ENCODE measurements at places on chromosomes 7 and 10.
A peak's percentile ranks its signal among the peaks of the same experiment; 100 is the strongest.

DNA sequence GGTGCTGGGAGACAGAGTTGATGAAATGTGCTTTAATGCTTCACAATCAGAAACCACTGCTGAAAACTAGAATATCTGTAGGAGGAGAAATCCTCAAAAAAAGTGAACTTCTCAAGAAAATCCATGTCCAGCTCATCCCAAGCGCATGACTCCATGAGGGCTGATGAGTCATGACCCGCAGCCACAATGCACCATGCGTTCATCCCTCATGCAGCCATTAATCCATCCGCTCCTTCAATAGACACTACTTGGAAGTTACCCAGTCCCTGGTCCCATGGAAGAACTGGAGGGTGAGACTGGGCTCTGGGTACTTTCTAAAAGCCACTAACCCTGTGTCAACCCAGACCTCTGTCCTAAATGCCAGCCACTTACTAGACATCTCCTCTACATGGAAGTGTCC lies 24.4 kb downstream of the TMEM273 start:
- peak; percentile 20 for DNase-seq

- DNase-seq: no peak
These were observed 63.6 kb downstream of the TMEM130 start for GRCh38 chr7:98805956-98806838.

- DNase-seq: no peak
These were observed 22.6 kb downstream of the CCDC3 start for GRCh38 chr10:12978891-12979290.

DNA sequence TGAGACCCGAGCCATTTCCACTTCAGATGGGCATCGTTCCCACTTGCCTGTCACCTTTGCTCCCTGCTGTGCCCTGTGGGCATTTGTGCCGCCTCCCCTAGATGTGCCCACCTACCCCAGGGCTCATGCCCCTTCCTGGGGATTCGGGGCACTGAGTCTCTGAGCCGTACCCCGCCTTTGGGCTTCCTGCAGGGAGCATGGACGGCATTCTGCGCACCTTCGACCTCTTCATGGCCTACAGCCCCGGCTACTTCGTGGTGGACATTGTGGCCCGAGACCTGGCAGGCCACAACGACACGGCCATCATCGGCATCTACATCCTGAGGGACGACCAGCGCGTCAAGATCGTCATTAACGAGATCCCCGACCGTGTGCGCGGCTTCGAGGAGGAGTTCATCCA lies 36.3 kb upstream of the VSIR start:
- DNase-seq: no peak

GRCh38 chr7:19916046-19916445 lies 142.6 kb upstream of the TMEM196 start:
- no peak for DNase-seq

DNA sequence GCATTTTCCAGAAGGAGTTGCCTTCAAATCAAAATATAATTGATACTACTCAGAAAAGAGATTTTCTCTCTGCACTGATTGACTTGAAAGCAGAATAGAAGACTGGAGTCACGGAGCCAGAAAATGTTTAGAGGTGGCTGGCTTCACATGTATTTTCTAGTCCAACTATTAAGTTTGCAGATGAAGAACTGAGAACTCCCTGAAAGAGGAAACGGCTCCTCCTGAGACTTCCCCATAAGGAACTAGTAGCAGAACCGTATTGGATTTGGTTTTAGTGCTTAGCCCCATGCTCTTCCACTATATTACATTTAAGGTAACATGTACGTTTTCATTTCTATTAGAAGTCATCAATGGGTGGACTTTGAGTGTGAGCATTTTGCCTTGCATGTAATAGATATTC lies 946.3 kb downstream of the CNTNAP2 start:
- DNase-seq: no peak

GRCh38 chr7:50644586-50644985 lies 79.4 kb upstream of the DDC start:
- no peak for DNase-seq

GRCh38 chr7:2004841-2005725 lies 227.7 kb downstream of the MAD1L1 start:
- no peak for DNase-seq

DNA sequence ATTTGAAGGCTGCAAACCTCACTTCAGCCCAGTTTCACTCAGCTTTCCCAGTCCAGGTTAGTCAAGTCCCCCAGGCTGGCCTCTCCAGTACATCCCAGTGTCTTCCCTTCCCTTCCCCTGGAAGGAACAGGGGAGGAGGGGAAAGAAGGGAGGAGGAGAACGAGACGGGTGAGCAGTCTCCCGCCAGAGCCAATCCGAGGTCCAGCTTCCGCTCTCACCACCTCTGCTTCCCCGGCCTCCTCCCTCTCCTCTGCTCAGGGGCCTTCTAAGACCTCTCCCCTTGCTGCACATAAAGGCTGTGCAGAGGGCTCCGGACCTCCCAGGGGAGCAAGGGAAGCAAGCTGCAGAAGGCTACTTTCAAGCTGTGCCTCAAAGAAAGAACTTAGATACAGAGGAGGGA lies 4.1 kb downstream of the ATG9B start:
- no peak for DNase-seq

GRCh38 chr7:148045521-148045920 lies 545.0 kb upstream of the C7orf33 start:
- DNase-seq: no peak

DNA sequence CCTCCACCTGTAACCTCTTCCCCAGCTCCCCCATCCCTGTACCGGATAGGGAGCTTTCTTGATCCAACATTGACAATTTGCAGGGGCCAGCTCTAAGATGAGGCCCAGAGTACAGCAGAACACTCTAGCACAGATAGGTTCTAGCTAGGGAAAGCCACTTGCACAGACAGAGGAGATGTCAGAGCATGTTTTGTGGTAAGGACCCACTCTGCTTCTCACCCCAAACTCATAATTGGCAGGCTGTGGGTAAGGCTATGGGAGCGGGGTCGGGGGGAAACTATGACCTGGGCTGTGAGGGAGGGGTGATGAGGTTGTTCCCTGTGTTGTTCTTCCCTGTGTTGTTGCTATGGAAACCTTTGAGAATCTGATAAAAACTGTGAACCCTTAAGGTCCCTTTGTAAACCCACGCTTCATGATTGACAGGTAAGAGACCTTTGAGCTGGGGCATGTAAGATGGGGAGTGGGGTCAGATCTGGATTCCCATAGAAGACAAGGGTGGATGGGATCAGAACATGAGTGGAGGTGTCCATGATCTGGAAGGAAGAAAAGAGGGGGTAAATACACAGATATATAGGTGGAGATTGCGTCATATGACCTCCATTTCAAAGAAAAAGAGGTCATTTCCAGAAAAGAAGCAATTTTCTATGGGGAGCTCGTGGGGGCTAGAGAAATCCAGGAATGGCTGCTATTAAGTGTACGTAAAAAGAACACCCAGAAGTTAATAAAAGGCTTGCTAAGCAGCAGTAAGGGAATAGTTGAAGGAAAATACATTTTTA lies 4.0 kb downstream of the CALD1 start:
- DNase-seq: no peak

GRCh38 chr10:33216661-33217427 lies 117.6 kb downstream of the NRP1 start:
- DNase-seq: peak; percentile 42

DNA sequence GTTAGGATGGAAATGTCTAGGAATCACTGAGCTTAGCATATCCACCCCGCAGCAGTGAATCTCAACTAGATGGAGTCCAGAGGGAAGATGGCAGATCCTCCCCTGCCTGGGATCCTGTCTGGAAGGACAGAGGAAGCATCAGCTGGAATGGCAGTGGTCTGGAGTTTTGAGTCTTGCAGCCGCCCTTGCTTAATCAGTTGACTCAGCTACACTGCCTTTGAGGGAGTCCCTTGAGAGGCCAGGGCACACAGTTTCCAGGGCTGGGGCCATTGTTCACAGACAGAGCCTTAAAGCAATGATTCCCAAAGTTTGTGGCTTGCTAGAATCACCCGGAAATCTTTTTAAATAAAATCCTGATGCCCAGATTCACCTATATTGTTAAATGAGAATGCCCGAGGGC lies 128.1 kb downstream of the NT5C2 start:
- DNase-seq: no peak

DNA sequence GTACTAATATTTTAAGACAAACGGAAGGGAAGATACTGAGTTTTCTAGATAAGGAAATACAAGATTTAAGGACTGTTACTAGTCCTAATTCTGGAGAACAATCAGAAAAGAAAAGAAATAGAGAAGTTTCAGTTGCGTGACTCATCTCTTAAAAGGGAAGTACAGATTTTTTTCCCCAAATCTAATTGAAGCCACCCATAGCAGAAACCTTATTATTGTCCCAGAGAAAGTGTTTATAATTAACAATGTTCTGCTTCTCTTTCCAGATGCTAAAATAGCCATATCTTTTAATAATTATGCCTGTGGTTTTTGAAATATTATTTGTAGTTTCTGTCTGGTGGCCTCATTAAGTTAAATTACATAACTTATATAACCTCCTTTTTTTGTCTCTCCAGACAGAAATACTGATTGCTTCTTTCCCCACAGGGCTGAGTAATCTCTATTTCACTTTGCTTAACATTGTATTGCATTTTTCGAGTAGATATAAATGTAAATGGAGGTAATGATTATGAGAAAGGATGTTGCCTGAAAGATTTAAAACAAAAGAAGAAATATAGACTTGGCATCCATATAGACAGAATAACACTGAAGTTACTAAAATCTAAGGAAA lies 240.7 kb upstream of the MBL2 start:
- no peak for DNase-seq

DNA sequence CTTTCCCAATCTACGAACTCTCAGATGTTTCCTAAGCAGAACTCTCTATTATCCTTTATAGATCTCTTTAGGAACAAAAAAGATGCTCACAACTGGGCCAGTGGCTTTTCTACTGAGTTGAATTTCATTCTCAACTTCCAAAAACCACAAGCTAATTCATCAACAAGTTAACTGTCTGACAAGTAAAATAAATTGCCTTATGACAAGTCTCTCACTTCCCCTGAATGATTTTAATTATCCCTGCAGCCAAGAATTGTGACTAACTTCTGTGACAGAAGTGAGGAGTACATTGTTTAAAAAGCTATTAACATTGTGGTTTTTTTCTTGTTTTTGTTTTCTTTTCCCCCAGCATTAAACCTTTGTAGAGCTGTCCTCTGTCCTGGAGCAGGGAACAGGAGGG lies 343.1 kb downstream of the HPSE2 start:
- no peak for DNase-seq

DNA sequence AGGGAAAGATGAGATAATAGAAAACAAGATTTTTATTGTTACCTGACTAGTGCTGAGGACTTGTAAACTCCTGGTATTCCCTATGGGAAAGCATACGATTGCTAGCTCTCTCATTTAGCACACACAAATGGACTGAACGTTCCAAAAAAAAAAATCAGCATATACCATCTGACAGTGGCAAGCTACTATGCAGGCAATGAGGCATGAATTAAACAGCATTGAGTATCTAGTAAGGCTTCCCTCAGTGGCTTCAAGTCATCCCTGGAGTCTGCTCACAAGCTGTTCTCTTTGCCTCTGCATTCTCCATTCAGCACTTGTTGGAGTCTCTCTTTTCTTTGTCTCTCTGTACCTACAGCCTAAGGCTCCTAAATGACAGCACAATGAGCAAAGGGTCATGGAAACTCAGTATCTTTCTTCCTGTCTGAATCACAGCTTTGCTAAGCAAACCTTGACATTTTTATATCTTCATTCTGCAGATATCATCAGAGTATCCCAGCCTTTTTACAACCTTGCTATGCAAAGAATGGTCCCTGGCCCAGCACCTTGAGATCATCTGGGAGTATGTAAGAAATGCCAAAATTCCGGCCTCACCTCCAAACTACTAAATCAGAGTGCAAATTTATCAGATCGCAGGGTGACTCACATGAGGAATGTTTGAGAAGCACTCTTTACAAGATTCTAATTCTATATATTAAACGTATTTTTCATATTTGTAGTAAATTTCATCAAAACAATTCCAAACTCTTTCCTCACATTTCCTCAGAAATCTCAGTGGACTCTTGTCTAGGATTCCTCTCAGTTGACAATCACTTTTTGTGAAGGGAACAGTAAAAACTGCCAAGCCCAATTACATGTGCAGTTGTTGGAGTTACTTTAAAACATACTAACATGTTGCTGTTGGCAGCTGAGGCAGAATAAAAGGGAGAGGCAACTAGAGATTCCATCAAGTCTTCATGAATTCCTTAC lies 10.8 kb upstream of the LIPA start:
- DNase-seq: no peak

DNA sequence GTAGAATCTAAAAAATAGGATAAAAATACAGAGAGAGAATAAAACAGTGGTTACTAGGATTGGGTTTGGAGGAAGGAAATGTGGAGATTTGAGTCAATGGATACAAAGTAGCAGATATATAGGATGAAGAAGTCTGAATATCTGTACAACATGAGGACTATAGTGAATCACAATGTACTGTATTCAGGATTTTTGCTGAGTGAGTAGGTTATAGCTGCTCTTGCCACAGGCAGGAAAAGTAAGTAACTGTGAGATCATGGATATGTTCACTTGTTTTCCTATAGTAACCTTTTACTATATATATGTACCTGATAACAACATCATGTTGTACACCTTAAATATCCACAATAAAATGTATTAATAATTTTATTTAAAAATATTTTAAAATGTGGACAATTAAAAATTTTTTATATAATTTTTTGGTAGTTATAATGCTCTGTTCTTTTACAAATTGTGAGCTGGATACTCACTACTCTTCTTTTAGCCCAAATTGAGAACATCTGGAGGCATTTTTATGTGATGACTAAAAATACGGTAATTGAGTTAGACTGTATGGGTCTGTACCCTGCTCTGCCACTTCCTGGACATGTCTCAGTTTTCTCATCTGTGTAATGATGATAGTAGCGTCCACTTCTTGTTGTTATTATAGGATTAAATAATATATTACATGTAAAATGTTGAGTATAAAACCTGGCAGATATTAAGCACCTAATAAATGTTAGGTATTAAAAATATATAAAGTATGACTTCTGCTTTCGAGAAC lies 439.1 kb downstream of the AUTS2 start:
- no peak for DNase-seq

- DNase-seq: peak; percentile 63
These were observed 3.3 kb upstream of the TBXAS1 start for GRCh38 chr7:139825666-139826290.

- DNase-seq: no peak
These were observed 295.0 kb upstream of the GALNT17 start for GRCh38 chr7:70836946-70837345.

DNA sequence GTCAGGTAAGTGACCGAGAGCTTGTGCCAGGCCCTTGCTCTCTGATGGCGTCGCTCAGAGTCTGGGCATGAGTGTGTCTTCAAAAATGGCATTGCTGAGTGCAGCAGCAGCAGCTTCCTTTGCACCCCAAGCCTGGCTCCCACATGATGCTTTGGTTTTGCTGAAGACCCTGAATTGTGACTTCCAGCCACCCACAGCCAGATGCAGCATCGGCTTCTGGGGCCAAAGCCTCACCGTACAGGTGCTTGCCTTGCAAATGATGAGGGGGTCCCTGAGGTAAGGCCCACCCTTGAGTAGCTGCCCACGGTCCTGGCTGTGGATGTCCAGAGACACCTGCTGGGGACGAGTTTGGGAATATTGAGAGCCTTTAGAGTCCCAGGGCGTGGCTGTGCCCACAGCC lies 57.9 kb downstream of the JAKMIP3 start:
- no peak for DNase-seq

- DNase-seq: no peak
These were observed 364.6 kb upstream of the PODXL start for GRCh38 chr7:131921016-131921415.

GRCh38 chr10:80462981-80463741 lies 9.1 kb downstream of the TSPAN14 start:
- DNase-seq: peak; percentile 38

GRCh38 chr10:120455004-120455403 lies 2.0 kb upstream of the PLPP4 start:
- DNase-seq: no peak

GRCh38 chr7:18290223-18290622 lies 205.3 kb upstream of the HDAC9 start:
- no peak for DNase-seq

GRCh38 chr10:103184615-103185014 lies 8.5 kb downstream of the NT5C2 start:
- DNase-seq: peak; percentile 32

Measured in COLO829 (cell line).